ENCODE measurements at places on chromosomes 3 and 15.

DNA sequence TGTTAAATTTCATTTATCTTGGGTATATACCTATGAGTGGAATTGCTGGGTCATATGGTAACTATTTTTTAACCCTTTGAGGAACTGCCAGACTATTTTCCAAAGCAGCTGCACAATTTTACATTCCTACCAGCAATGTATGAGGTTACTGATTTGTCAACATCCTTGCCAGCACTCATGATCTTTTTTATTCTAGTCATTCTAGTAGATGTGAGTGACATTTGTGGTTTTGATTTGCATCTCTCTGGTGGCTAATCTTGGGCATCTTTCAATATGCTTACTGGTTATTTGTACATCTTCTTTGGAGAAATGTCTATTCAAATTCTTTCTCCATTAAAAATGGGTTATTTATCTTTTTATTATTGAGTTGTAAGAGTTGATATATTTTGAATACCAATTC, 21.3 kb upstream of the LRRC58 start:
- no peak for DNase-seq

GRCh38 chr3:109155828-109156227, 19.3 kb downstream of the C3orf85 start:
- no peak for DNase-seq

DNA sequence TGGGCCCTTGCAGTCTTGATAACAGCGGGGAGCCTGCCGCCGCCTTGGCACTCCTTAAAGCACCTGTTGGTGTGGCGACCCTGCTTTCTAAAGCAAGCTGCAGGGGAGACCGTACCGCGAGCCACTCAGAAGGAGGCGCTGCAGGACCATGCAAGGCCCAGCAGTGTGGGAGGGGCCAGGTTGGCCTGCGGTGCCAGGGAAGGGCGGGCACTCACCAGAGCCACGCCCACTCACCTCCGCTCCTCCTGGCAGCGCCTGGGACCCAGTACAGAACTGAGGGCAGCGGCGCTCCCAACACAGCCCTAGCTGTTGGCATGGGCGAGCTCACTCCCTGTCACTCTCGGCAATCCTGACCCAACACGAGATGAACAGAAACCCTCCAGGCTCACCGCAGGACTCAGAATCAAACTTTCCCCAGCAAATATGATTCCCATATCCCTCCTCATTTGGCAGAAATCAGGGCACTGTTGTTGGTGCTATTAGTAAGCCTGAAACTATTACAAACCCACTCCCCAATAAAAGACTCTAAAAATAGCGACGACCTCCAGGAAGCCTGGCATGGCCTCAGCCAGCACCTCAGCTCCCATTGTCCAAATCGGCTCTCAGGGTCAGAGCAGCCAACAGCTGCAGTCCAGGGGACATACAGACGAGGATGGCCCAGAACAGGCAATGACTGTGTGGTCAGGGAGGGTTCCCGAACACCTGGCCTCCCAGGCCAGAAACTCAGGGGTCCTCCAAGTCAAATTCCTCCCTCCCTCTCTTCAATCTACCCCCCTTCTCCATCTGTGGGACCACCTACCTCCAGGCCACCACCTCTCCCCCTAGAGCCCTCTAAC, 77.2 kb downstream of the TBC1D2B start:
- peak; percentile 39 for DNase-seq

- DNase-seq, result peak; percentile 74
Observed at GRCh38 chr3:115989684-115990421, 366.5 kb downstream of the GAP43 start.

- peak; percentile 15 for DNase-seq
Observed at GRCh38 chr3:32325927-32326326, 65.7 kb upstream of the CMTM7 start.

- no peak for DNase-seq
Observed at GRCh38 chr3:110736332-110736731, 335.3 kb upstream of the NECTIN3 start.

DNA sequence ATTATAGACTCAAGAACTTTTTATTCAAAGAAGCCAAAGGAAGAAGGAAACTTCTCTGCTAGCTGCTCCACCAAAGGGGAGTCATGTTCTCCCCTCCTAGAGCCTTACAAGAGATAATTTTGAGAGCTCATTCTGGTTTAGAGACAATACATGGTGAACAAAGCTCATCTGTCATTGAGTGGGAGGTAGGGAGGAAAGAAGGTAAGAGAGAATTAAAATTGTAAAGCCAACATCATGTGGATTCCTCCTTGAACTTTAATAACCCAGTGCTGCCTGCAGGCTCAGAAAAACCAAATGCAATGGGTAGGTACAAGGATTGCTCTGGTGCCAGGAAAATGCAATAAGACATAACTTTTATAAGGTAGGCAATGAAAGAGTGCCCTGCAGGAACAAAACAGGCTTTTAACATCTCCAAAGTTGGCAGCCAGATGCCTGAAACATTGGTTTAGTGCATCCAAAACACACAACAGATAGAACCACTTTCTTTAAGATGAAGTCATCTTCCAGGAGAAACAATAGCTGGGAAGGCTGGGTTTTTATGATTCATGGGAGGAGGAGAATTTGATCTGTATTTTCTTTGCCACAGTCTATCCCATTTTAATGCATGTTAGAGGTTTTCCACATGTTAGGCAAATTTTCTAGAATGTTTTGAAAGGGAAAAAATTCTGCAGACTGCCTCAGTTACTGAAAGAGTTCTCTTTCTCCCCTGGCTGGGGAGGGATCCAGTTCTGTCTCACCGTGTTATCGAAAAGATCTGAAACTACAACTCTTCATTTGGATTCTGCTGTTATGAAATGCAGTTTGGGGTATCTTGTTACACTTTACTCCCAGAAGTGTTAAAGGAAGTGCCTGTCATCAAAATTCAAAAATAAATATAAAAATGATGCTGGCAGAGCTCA, 11.3 kb upstream of the ARHGEF3 start:
- peak; percentile 58 for DNase-seq
